ENCODE measurements at places on chromosomes 5 and 9.

GRCh38 chr5:30505014-30505886 lies 688.2 kb upstream of the CDH6 start:
- H3K4me1 ChIP-seq, result no peaks in the 10 kb centered on the region
- H3K36me3 ChIP-seq, result no peaks in the 10 kb centered on the region
- no peak for DNase-seq

DNA sequence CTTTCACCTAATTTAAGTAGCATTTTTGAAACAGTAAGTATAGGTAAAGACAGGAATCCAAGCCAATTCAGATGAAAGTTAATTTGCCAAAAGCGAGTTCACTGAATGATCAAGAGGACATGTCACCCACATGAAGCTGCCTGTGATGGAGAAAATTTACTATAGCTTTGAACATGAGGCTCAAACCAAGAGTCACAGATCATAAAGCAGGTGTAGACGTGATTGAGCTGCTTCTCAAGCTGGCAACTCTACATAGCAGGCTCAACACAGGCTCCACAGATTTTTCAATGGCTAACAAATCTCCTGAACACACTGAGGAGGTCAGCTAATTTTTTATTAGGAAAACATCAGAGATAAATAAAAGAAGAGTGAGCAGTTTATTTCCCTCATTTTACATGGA lies 173.7 kb downstream of the FAM114A2 start:
- H3K4me1 ChIP-seq, result no peaks in the 10 kb centered on the region
- no peaks in the 10 kb centered on the region for H3K36me3 ChIP-seq
- DNase-seq, result no peak
- no peaks in the 10 kb centered on the region for H3K27me3 ChIP-seq

DNA sequence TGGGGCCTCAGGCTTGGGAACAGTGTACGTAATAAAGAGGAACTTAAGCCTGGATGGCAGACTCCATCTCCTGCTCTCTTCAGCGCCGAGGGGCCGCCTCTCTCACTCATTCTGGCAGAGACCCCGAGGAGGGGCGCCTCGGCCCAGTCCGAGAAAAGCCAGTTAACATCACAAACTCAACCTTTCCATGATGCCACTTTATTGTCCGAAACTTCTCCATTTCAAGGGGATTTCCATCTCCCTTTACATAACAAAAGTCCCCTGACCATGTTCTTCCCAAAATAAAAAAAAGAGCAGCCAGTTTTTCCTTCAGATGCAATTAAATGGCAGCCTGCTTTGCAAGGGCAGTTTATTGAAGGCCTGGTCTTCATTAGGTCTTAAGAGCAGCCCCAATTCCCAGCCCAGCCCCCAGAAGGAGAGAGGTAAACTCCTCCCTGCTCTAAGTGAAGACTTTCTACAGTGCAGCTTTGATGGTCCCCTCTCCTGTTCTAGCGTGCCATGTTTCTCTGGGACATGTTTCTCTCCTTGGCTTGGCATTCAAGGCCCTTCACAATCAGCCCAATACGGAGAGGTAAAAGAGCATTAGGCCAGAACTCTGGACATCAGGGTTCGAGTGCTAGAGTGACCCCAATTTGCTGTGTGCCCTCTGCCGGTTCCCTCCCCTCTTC lies 19.5 kb upstream of the RAB14 start:
- H3K4me3 ChIP-seq, result no peak overlapping the region
- no peaks in the 10 kb centered on the region for H3K36me3 ChIP-seq
- H3K27ac ChIP-seq, result no peak overlapping the region
- no peak for DNase-seq
- no peaks in the 10 kb centered on the region for H3K4me1 ChIP-seq

- no peaks in the 10 kb centered on the region for H3K36me3 ChIP-seq
- H3K27me3 ChIP-seq, result no peaks in the 10 kb centered on the region
- no peak overlapping the region for H3K27ac ChIP-seq
- no peak overlapping the region for H3K4me3 ChIP-seq
- DNase-seq, result no peak
- no peaks in the 10 kb centered on the region for H3K4me1 ChIP-seq
These were observed 39.7 kb downstream of the SLC6A7 start for GRCh38 chr5:150229571-150229970.

DNA sequence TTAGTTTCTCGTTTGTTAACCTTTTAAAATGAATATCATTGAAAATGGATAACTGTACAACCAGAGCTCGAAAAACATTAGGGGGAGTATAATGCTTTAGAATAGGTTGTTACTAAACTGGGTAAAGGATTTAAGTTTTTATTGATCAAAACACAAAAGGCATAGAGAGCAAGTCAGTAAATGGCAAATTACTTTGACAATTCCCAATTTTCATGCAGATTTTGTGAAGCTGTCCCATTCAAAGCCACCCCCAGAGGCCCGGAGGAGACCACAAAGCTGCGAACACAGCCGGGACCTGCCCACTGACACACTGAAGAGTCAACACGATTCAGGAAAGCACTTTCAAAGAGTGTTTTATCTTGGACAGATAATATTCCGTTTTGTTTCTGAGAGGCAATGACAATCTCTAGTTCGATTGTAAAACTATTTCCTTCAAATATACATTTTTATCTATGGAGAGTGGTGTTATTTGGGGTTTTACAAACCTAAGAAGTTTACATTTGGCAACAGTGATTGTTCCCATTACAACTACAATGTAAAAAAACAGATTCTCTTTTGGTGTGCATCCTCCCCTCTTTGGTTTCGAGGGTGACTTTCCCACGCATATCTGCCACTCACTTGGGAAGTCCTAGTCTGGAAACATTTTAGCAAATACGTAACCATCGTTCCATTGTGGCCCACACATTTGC lies 182.6 kb upstream of the TBCA start:
- H3K4me3 ChIP-seq, result no peak overlapping the region
- H3K36me3 ChIP-seq, result no peaks in the 10 kb centered on the region
- H3K4me1 ChIP-seq, result no peaks in the 10 kb centered on the region
- no peak overlapping the region for H3K27ac ChIP-seq
- no peaks in the 10 kb centered on the region for H3K27me3 ChIP-seq

DNA sequence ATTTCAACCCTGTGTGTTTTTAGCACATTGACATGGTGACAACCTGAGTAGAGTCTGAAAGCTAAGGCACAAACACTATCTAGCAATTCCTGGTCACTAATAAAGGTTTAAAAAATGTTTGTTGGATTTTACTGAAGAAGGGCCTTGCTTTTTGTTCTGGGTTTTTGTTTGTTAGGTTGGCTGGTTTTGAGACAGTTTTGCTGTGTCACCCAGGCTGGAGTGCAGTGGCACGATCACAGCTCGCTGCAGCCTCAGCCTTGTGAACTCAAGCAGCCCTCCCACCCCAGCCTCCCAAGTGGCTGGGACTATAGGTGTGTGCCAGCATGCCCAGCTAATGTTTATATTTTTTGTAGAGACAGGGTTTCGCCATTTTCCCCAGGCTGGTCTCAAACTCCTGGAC lies 39.0 kb downstream of the PRKACG start:
- no peak overlapping the region for H3K27ac ChIP-seq
- H3K36me3 ChIP-seq, result no peaks in the 10 kb centered on the region
- H3K4me3 ChIP-seq, result no peak overlapping the region
- H3K4me1 ChIP-seq, result peaks cover 5% of the 10 kb centered on the region
- H3K27me3 ChIP-seq, result no peaks in the 10 kb centered on the region

DNA sequence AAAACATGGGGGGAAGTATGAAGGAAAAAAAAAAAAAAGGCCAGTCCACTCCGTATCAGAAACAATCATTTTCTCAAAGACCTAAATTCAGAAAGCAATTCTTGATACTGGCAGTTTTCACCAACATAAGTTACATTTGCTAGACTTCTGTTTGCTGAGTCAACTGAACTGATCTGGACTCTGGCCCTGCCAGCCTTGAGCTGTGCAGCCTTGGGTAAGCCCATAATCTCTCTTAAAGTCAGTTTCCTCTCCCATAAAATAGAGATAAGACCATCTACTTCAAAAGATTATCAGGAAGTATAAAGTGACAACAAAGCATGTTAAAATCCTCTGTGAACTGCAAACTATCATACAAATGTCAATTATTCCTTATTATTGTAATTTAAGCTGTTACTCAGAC lies 106.8 kb downstream of the MAPKAP1 start:
- DNase-seq, result peak; percentile 35
- H3K4me3 ChIP-seq, result no peak overlapping the region
- H3K27me3 ChIP-seq, result no peaks in the 10 kb centered on the region
- peaks cover 4% of the 10 kb centered on the region for H3K4me1 ChIP-seq

GRCh38 chr5:180553530-180553929 lies 37.8 kb downstream of the SCGB3A1 start:
- no peak overlapping the region for H3K27ac ChIP-seq
- no peaks in the 10 kb centered on the region for H3K27me3 ChIP-seq
- H3K4me1 ChIP-seq, result peaks cover 8% of the 10 kb centered on the region

DNA sequence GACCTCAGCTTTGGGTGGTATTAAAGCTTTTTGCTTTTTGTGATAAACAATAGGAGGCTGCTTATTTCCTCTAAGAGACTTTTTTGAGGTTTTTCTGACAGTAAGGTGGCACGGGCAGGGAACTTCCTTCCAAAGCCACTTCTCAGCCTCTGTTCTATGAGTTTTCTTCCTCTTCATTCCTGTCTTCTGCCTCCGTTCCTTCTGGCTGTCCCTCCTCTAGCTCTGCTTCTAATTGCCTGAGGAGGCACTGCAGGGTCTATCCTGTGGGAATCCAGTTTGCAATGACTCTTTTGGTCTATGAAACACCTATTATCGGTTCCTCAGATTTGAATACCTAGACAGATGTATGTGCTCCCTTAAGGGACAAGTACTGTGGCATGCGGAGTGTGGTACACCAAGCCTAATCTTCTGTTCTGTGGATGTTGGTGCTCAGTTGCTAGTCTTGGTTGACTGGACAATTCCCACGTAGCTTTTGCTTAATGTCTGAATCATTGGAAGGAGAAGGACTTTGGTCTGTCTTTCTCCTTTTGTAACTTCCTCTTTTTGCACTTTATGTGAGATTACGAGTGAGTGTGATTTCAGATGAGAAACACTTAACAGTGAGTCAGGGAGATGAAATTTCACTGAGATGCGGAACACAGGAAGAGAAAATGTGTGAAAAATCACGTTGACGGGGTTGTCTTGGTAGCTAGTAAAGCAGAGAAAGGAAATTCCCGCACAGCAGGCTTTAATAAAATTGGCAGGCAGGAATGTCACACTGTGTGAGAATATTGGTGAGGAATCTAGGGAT lies 305.2 kb downstream of the EFNA5 start:
- no peaks in the 10 kb centered on the region for H3K4me1 ChIP-seq
- no peak overlapping the region for H3K4me3 ChIP-seq
- H3K27ac ChIP-seq, result no peak overlapping the region
- no peaks in the 10 kb centered on the region for H3K36me3 ChIP-seq
- DNase-seq, result no peak

- DNase-seq, result peak; percentile 65
- H3K27me3 ChIP-seq, result no peaks in the 10 kb centered on the region
- no peaks in the 10 kb centered on the region for H3K36me3 ChIP-seq
- H3K4me1 ChIP-seq, result no peaks in the 10 kb centered on the region
- H3K27ac ChIP-seq, result peak overlapping the region; percentile 94
These were observed 5.3 kb downstream of the KLF4 start for GRCh38 chr9:107484117-107484723.

- no peaks in the 10 kb centered on the region for H3K27me3 ChIP-seq
- H3K36me3 ChIP-seq, result no peaks in the 10 kb centered on the region
These were observed 22.6 kb downstream of the PTPN3 start for GRCh38 chr9:109475526-109475925.

DNA sequence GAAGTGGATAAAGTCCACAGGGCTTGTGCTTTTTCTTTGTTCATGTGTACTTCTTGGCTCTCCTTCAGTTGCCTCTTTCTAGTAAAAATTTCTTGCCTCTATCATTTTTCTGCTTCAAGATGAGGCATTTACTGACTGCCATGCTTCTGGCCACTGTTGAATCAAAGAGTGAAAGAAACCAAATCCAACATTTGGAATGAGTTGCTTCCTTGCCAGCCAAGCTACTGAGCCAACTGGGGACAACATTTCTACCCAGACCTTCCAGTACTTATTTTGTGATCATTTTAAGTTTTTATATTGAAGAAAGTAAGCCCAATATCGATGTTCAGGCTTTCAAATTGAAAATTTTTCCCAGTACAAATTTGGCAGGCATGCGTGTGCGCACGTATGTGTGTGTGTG lies 73.2 kb downstream of the SNCAIP start:
- no peak overlapping the region for H3K4me3 ChIP-seq
- DNase-seq, result no peak
- no peaks in the 10 kb centered on the region for H3K36me3 ChIP-seq

GRCh38 chr5:175710326-175710725 lies 52.5 kb downstream of the HRH2 start:
- no peak overlapping the region for H3K4me3 ChIP-seq
- no peak for DNase-seq
- no peaks in the 10 kb centered on the region for H3K27me3 ChIP-seq

DNA sequence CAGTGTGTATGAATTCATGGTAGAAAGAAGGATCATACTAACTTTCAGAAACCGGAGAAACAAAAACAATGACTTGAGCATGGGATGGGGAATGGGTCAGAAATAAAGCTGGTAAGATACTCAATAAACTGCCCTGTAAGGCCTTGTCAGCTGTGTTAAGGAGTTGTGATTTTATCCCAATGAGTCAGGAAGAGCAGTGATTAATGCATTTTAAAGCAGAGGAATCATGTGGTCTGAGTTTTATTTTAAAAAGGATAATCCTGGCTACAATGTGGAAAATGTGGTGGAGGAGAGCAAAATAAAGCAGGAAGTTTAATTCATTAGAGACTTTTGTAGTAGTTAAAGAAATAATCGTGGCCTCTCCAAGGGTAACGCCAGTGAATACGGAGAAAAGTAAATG lies 28.7 kb downstream of the DHX29 start:
- no peak for DNase-seq
- H3K4me1 ChIP-seq, result no peaks in the 10 kb centered on the region
- H3K4me3 ChIP-seq, result no peak overlapping the region
- no peaks in the 10 kb centered on the region for H3K27me3 ChIP-seq
- no peaks in the 10 kb centered on the region for H3K36me3 ChIP-seq

Data from testis (tissue), 5 donors.